Vagina (tissue), 2 donors: ENCODE measurements at places on chromosomes 12 and 14.
A peak's percentile ranks its signal among the peaks of the same experiment; 100 is the strongest.

- H3K27me3 ChIP-seq, result no peaks in the 10 kb centered on the region
- DNase-seq, result no peak
- H3K27ac ChIP-seq, result peak overlapping the region; percentile 56
- H3K4me3 ChIP-seq, result no peak overlapping the region
- H3K4me1 ChIP-seq, result peaks cover 45% of the 10 kb centered on the region
- no peaks in the 10 kb centered on the region for H3K36me3 ChIP-seq
These were observed 50.1 kb downstream of the ACTN1 start for GRCh38 chr14:68928770-68929550.

DNA sequence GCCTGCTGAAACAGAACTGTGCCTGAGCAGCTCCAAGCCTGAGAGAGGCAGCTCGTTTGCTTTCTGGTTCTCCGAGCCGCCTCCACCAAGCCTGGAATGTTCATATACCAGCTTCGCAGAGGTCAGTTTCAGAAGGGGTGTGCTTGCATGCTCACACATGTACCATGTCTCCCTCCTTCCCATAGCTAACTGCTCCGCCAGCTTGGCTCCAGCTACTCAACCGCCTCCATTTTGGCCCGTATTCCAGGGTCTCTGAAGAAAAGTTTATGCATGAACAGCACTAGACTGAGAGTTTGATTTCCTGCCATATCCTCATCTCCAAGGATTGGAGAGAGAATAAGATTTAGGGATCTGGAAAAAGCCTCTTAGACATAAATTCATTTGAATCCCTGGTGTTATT is 103.7 kb downstream of the SMOC1 start:
- no peak overlapping the region for H3K27ac ChIP-seq
- H3K36me3 ChIP-seq, result no peaks in the 10 kb centered on the region

DNA sequence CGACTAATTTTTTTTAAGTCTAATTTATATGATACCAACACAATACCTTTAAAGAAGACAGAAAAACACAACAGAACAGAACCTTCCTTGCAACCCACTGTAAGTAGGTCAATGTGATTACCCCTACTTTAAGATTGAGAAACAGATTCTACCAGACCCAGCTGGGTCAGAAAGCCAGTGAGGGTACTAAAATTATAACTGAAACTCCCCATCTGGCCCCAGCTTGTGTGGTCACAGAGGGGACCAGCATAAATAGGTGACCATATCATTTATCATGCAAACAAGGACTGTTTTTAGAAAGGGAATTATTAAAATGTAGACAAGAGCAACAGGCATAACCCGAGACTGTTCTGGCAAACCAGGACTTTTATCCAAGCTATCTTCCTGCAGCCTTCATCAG is 30.1 kb upstream of the FRMD6 start:
- H3K27ac ChIP-seq, result no peak overlapping the region
- no peak overlapping the region for H3K4me3 ChIP-seq
- DNase-seq, result no peak
- H3K4me1 ChIP-seq, result peaks cover 8% of the 10 kb centered on the region
- H3K36me3 ChIP-seq, result no peaks in the 10 kb centered on the region

- H3K27ac ChIP-seq, result no peak overlapping the region
- H3K27me3 ChIP-seq, result no peaks in the 10 kb centered on the region
- DNase-seq, result no peak
- no peak overlapping the region for H3K4me3 ChIP-seq
These were observed 102.8 kb downstream of the TGFB3 start for GRCh38 chr14:75879031-75879430.

DNA sequence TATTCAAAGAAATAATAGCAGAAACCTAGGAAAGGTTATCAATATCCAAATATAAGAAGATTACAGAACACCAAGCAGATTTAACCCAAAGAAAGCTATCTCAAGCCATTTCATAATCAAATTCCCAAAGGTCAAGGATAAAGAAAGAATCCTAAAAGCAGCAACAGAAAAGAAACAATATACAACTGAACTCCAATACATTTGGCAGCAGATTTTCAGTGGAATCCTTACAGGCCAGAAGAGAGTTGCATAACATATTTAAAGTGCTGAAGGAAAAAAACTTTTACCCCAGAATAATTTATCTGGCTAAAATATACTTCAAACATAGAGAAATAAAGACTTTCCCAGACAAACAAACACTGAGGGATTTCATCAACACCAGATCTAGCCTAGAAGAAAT is 54.3 kb downstream of the DENND5B start:
- peaks cover 7% of the 10 kb centered on the region for H3K4me1 ChIP-seq
- H3K4me3 ChIP-seq, result no peak overlapping the region
- no peak for DNase-seq
- no peak overlapping the region for H3K27ac ChIP-seq

GRCh38 chr12:123268850-123269249 is 2.8 kb downstream of the CDK2AP1 start:
- peaks cover 57% of the 10 kb centered on the region for H3K4me1 ChIP-seq
- H3K27me3 ChIP-seq, result no peaks in the 10 kb centered on the region

DNA sequence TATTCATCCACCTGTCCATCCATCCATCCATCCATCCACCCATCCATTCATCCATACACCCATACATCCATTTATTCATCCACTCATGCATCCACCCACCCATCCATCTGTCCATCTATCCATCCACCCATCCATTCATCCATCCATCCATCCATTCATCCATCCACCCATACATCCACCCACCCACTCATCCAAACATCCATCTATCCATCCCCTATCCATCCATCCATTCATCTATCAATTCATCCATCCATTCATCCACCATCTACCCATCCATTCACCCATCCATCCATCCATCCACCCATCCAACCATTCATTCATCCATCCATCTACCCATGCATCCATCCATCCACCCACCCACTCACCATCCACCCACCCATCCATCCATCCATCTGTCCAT is 142.6 kb upstream of the SFSWAP start:
- DNase-seq, result no peak
- H3K27ac ChIP-seq, result no peak overlapping the region
- no peaks in the 10 kb centered on the region for H3K4me1 ChIP-seq
- no peak overlapping the region for H3K4me3 ChIP-seq
- no peaks in the 10 kb centered on the region for H3K27me3 ChIP-seq

- H3K27me3 ChIP-seq, result no peaks in the 10 kb centered on the region
- no peaks in the 10 kb centered on the region for H3K4me1 ChIP-seq
- H3K4me3 ChIP-seq, result no peak overlapping the region
- no peaks in the 10 kb centered on the region for H3K36me3 ChIP-seq
- no peak for DNase-seq
These were observed 146.2 kb upstream of the RFLNA start for GRCh38 chr12:124148481-124149273.

DNA sequence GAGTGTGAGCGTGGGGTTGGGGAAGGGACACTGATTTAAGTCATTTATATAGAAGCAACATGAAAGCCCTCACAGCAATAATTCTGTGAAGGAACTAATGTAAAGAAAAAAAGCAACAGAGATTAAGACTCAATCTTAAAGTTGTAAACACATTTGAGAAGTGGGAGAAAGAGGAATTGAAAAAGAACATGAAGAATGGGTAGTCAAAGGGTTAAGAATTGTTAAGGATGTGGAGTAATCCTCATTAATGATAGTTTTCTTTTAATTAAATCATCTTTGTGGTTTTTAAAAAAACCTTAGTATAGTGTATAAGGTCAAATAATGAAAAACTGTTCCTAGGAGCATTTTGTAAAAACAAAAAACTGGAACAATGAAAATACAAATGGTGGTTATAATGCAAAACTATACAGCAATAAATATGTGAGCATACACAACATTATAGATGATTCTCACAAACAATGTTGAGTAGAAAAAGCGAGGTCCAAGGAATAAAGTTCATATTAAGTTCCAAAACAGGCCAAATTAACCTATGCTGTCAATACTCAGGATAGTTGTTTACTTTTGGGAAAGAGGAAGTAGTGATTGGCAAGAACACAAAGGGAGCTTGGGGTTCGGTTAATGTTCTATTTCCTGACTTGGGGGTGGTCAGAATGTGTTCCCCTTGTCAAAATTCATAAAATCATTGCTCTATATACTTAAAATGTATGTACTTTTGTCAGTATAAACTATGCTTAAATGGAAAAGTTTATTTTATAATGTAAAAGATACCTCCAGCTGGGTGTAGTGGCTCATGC is 120.4 kb upstream of the ATF7IP start:
- no peak overlapping the region for H3K27ac ChIP-seq
- no peaks in the 10 kb centered on the region for H3K27me3 ChIP-seq
- no peaks in the 10 kb centered on the region for H3K4me1 ChIP-seq
- no peak overlapping the region for H3K4me3 ChIP-seq
- no peaks in the 10 kb centered on the region for H3K36me3 ChIP-seq

- no peak for DNase-seq
- no peaks in the 10 kb centered on the region for H3K36me3 ChIP-seq
- peaks cover 9% of the 10 kb centered on the region for H3K4me1 ChIP-seq
- H3K4me3 ChIP-seq, result no peak overlapping the region
- no peaks in the 10 kb centered on the region for H3K27me3 ChIP-seq
- H3K27ac ChIP-seq, result no peak overlapping the region
These were observed 26.3 kb downstream of the TC2N start for GRCh38 chr14:91841065-91841464.

DNA sequence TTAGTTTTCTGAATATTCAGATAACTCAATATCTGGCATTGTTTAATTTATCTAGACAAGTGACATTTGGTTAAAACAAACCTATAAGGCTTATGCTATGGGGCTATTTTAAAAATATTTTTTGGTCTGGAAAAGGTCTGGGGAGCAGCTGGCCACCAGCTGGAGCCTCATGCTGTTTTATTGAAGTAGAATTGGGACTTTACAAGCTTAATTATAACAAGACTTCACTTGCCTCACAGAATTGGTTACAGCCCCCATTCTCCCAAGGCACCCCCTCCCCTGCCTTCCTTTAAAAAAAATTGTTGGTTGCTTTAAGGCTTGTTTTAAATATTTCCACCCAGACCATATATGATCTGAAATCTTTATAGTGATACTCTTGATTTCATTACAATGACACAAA is 453.9 kb downstream of the ADAMTS20 start:
- DNase-seq, result no peak
- H3K36me3 ChIP-seq, result no peaks in the 10 kb centered on the region

GRCh38 chr12:65155784-65156183 is 13.6 kb upstream of the LEMD3 start:
- no peak for DNase-seq
- no peaks in the 10 kb centered on the region for H3K27me3 ChIP-seq
- H3K27ac ChIP-seq, result no peak overlapping the region

DNA sequence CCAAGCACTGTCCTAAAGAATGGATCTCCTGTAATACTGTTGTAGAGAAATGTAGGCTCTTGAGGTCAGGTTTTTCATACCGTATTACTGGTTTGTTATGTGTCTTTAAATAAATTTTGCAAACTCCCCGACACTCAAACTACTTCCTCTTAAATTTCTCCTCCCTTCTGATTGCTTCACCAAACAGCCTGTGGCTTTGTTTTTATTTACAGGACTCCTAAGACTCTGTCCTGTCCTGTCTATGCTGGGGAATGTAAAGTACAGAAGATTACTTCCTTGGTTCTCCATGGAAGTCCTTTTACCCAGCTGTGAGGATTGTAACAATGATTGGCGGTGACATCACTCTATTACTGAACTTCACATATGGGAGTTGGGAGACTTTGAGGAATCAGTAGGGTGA is 873.5 kb downstream of the DIO2 start:
- no peaks in the 10 kb centered on the region for H3K27me3 ChIP-seq
- H3K4me3 ChIP-seq, result no peak overlapping the region
- no peak for DNase-seq
- no peaks in the 10 kb centered on the region for H3K36me3 ChIP-seq

- H3K36me3 ChIP-seq, result no peaks in the 10 kb centered on the region
- no peaks in the 10 kb centered on the region for H3K27me3 ChIP-seq
- peaks cover 5% of the 10 kb centered on the region for H3K4me1 ChIP-seq
- DNase-seq, result no peak
- H3K4me3 ChIP-seq, result no peak overlapping the region
- no peak overlapping the region for H3K27ac ChIP-seq
These were observed 87.1 kb downstream of the SINHCAF start for GRCh38 chr12:31238764-31239387.

DNA sequence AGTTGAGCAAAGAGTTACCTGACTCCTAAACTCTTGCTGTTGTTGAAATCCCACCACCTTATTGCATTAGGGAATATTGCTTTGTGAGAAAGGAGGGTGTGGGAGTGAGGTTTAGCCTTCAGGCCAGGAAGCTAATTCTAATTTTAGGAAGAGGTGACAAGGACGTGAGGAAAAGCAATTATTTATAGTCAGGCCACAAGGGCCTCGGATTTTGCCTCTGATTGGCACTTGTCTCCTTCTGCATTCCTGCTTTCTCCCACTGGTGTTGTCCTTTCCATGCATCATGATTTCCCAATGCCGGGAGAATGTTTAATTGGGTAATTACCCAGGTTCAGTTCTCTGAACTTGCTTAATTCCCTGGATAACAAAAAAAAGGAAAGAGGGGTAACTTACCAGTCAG is 37.9 kb upstream of the SLC38A2 start:
- no peaks in the 10 kb centered on the region for H3K27me3 ChIP-seq
- no peak overlapping the region for H3K4me3 ChIP-seq
- H3K36me3 ChIP-seq, result no peaks in the 10 kb centered on the region
- no peak overlapping the region for H3K27ac ChIP-seq

DNA sequence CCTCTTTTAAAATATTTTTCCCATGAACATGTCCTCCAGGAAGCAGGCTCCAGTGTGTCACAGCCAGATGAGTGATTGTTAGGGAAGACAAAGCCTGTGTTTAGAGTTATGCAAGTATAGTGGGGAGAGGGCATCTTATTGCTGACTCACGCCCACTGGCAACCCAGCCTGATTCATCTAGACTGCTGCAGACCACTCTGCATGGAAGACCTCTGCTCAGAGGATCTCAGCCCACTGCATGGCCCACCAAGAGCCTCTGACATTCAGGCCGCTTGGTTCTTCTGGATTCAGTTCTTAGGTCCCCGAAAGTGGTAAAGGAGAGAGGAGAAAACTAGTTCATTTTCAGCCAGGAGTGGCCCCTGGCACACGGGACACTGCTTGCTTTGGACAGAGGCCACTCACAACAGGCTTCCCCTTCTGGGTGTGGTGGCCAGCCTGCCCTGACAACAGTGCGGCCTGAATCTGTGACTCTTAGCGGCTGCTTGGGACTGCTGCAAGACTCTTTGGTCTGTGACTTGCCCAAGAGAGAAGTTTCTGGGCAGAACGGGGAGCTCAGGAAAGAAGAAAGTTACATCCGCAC is 266.3 kb downstream of the ZFP36L1 start:
- H3K27me3 ChIP-seq, result no peaks in the 10 kb centered on the region
- H3K27ac ChIP-seq, result peak overlapping the region; percentile 77
- H3K36me3 ChIP-seq, result no peaks in the 10 kb centered on the region
- H3K4me1 ChIP-seq, result peaks cover 63% of the 10 kb centered on the region

DNA sequence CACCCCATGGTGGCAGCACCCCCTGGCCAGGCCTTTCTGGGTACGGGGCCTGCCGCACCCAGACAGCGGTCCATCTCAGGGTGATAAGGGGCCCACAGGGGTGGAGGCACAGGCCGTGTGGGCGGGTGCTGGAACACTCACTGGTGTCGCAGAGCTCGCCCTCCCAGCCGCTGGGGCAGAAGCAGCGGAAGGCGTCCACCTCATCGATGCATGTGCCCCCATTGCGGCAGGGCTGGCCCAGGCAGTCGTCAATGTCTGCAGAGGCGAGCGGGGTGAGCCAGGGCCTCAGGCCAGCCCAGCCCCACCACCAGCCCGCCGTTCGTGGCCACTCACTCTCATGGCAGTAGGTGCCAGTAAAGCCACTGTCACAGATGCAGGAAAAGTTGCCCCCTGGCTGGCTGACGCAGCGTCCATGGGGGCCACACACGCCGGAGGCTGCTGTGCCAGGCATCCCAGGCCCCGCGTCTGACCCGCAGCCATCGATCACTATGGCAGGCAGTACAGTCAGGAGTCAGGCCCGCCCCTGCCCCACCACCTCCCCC is 19.9 kb downstream of the JAG2 start:
- H3K4me1 ChIP-seq, result no peaks in the 10 kb centered on the region
- no peaks in the 10 kb centered on the region for H3K36me3 ChIP-seq
- H3K4me3 ChIP-seq, result no peak overlapping the region
- H3K27ac ChIP-seq, result no peak overlapping the region
